ENCODE measurements at places on chromosomes 11 and 22.

- no peak for DNase-seq
Measured at GRCh38 chr11:93287434-93287833, 43.1 kb upstream of the DEUP1 start.

- DNase-seq: peak; percentile 29
Measured at GRCh38 chr11:131978351-131978750, 607.9 kb downstream of the NTM start.

DNA sequence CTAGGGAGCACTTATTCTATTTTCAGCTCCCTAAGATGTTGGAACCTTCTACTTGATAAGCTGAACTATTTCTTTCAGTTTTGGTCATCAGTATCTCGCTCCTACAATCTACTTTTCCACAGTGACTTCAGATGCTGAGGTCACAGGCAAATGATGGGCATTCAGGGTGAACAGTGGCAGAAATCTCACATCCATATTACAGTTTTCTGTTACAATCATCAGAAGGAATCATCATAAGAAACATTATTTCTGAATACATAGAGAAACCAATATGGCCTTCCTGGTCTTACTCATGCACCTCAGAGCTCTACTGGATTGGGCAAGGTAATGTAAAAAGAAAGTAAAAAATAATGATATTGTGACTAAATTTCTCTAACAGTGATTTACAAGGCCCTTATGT, 39.4 kb upstream of the DDI1 start:
- no peak for DNase-seq

GRCh38 chr11:120645639-120646038, 134.1 kb downstream of the GRIK4 start:
- DNase-seq: peak; percentile 28

DNA sequence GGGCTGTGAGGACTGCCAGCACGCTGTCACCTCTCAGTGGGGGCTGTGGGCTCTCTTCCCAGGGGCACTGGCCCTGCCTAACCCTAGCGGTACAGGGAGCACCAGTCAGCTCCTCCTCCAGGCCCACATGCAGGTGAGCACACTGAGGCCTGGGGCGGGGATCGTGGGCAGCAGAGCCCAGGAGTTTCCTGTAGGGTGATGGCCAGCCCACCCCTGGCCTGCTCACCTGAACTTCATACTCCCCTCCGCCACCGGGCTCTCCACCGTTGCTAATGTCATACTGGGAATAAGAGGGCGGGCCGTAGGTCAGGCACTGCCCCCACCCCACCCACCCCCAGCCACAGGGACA, 10.0 kb upstream of the TREH start:
- no peak for DNase-seq

DNA sequence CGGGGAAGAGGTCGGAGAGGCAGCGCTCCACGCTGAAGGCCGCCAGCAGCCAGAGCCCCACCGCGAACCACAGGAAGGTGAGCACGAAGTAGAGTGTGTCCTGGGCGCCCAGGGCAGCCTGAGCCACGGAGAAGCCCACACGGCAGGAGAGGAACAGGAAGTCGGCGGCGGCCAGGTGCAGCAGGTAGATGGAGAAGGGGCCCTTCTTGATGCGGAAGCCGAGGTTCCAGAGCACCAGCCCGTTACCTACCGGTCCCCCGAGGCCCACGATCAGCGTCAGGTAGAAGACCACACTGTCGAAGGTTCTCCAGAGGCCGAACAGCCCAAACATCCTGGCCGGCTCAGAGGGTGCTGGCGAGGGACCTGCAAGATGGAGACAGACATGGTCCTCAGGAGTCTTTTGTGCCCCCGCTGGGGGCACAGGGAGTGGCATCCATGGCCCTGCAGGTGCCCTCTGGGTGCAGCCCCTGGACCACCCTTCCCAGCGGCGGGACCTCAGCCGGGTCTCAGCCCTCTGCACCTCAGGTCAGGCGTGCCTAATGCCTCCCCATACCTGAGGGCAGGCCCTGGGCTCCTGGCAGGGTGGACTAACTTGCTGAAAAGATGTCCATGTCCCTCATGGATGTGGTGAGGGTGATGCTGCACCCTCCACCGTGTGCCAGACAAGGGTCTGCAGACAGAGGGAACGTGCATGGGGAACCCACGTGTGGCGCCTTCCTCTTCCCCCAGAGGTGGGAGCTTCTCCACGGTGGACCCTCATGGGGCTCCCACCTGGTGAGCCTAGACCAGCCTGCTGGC, at the start of gene MRGPRG:
MRGPRG (minus strand) TSS at position 331 of the 798 bp plus-strand sequence; CDS start at position 331, 0 bp downstream.
- no peak for DNase-seq

DNA sequence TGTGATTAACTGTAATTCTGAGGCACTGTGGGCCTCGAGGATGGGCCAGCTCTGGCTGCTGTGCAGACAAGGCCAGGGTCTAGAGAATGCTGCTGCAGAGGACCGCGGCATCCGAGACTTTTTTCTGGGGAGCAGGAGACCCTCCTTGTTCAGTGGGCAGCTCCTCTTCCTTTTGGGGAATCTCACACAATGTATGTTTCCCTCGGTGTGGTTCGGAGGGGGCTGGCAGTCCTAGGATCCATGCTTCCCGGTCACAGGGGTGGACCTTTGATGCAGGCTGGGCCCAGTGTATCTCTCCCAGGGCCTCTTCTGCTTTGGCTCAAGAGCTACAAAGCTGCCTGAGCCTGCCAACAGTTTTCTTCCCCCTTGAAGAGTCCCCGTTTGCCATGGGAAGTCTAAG, 31.5 kb downstream of the MYEOV start:
- DNase-seq: no peak

GRCh38 chr11:115627666-115628460, 123.6 kb upstream of the CADM1 start:
- no peak for DNase-seq

DNA sequence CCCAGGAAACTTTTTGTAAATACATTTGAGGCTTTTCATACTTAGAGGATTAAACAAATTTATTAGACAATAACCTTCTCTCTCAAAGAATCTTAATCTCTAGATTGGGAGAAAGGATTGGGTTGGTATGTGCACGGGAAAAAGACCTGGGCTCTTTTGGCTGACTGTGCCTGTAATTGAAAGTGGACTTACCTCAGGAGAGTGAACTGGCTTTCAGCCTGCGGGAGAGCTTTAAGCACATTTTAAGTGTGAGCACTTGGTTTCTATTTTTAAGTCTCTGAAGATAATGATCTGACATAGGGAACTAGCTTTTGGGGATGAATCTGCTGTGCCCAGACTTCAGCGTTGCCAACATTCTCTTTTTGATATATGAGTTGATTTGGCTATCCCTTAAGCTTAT, 35.8 kb downstream of the UVRAG start:
- no peak for DNase-seq

DNA sequence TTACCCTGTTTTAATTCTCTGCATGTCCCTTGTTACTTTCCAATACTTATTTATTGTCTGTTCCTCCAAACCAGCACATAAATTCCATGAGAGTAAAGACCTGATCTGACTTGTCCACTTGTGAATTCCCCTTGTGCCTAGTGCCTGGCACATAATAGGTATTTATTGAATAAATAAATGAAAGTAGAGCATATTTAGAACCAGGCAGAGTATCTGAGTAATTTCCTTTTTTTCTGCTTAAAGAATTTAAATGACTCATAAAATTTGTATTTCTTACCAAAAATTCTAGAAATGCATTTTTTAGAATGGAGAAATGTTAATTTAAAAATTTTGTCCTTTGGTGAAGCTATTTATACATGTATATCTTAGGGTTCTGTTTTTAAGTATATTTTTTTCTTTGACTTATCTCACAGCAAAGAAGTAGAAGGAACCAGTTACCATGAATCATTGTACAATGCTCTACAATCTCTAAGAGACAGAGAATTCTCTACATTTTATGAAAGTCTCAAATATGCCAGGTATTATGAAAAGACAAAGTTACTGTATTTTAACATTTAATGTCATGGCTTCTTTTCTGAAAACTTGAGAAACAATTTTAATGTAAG, 96.8 kb downstream of the ATM start:
- no peak for DNase-seq

GRCh38 chr11:123264431-123264780, 69.4 kb upstream of the CLMP start:
- no peak for DNase-seq

GRCh38 chr11:106998116-106998915, 20.0 kb downstream of the GUCY1A2 start:
- no peak for DNase-seq

- no peak for DNase-seq
Measured at GRCh38 chr11:79550809-79551208, 110.0 kb upstream of the TENM4 start.

GRCh38 chr11:62141111-62142042, 17.6 kb downstream of the INCENP start:
- DNase-seq: no peak

DNA sequence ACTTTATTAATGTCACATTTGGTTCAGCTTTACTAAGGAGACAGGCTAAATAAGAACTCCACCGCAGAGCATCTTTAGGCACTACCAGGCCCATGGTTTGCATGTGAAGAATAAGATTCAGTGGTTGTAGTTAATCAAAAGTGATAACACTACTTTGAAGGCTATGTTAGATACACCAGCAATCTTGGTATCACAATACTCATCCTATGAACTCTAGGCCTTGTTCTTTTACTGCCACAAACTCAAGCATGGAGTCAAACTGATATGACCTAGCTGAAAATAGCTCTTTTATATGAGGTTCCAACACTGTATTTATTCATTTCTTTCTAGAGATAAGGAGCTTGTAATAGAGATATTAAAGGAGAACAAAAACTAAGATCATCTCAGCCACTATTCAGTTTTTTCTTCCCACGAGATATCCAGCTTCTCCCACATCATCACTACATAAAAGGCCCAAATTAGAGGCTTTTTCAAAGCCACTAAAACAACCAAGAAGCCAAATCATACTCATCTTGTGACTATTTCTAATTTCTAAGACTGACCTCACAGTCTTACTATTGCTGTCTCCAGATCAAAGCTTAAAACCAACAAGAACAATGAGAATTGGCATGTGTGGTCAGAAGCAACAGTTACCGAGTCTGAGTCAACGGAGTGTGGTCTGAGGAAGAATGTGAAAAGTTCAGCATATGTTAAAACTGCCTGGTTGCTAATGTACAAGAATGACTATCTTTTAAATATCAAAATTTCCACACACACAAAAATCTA, 25.1 kb upstream of the GUCY1A2 start:
- DNase-seq: peak; percentile 96

GRCh38 chr11:65954771-65955170, 6.8 kb upstream of the SART1 start:
- no peak for DNase-seq

GRCh38 chr22:19058713-19059451, 63.3 kb downstream of the DGCR2 start:
- no peak for DNase-seq

- DNase-seq: no peak
Measured at GRCh38 chr22:19355413-19356157, 64.1 kb upstream of the CLTCL1 start.

DNA sequence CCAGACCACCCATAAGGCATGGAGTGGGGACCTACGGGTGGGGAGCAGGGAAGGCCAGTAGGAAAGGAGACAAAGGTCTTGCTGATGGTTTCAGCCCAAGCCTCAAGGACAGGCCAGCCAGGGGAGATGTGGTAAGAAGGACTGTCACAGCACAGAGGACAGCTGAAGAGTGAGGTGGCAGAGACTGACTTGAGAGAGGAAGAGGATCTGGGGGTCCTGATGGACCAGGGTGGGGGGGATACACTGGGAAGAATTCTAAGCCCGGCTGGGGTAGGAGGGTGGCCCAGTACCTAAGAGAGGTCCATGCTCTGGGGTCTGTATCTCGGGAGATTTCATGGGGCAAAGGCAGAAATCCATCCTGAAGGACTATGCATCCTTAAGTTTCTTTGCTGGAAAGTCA, 66.1 kb upstream of the THY1 start:
- no peak for DNase-seq

DNA sequence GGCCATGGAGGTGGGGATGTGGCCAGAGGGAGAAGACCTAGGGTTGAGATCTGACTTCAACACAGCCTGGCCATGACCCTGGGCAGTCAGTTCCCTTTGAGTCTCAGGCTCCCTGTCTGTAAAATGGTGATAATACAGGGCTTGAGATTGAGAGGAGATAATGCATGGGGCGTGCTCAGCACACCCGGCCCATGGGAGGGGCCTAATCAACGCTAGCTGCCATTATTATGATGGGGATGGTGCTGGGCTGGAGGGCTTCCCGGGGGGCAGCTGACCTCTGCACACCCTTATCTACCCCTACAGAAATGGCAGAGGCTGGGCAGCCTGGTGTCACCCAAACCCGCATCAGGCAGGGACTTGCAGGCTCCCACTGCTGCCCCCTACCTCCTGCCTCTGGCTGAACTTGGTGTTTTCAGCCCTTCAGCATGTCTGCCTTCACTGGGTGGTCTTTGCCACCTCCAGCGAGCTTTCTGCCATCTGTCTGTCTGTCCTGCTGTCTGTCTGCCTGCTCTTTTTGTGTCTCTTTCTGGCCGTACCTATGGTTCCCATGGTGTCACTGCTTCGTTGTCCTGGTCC, 84.5 kb downstream of the CACNA1I start:
- no peak for DNase-seq

DNA sequence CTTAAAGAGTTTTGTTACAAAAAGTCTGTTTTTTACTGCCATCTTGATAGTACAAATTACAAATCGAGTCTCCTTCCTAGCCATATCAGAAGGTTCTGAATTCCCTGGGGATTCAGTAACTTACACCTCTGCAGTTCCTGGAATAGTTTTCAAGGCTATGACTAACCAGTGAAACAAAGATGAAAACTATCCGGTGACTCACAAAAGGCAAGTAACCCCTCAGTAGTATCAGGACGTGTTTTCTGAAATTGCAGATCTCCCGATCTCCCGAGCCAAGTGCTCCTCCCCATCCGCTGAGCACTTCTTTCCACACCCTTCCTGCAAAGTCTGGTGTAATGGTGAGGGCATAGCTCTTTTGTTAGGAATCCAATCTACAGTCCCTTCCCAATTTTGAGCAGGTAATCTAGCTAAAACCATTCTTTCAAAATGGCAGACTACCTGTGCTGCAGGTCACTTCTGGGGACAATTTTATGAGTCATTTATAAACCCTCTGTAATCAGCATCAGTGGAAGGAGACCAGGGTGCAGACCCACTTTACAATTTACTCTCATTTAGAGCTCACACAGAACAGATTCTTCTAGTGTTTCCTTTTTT, 7.7 kb downstream of the E2F8 start:
- DNase-seq: peak; percentile 77

GRCh38 chr11:69818603-69819441, at the start of gene FGF3:
FGF3 (minus strand) TSS chr11:69819416; CDS start chr11:69818933, 483 bp downstream.
- peak; percentile 28 for DNase-seq

GRCh38 chr11:33934450-33934849, 42.6 kb upstream of the LMO2 start:
- DNase-seq: no peak
